ENCODE measurements at places on chromosomes 2 and 18. TPM values are rescaled to one million over a fixed set of nuclear protein-coding genes. Genes with fewer than 3 reads are reported as not detected.

DNA sequence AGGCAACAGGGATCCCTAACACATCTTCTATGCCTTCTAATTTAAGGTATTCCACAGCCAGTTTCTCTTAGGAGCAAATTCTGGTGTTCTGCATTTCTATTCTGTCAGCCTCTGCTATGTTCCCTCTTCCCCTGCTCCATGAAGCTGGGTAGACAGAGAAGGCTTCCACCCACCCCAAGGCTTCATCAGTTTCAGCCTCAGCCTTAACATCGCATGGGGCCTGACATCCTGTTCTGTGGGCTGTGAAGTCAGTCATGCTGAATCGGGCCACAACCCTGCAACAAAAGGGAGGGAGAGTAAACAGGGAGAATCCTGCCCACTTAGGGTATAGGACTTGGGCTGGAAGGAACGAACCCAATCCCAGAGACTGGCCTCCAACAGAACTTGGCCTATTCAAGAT is 70.6 kb upstream of the PPM1B start:
- DNase-seq, result no peak

PRKAG3 gene
- total RNA-seq, result not detected

DNA sequence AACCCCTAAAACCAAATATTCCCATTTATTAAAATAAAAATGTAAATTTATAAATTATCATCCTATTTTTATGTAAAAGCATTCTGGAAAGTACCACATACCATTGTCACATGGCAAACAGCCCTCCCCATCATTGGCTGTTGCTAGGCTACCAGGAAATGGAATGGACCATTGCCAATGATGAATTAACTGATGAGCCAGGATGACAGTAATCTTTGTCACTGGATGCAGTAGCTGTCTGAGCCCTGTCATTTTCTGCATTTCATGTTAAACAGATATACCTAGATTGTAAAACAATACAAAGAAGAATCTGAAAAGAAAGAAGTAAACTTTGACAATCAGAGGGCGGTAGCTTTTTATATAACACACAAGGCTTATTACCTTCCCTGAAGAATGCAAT is 641.4 kb downstream of the BCL11A start:
- DNase-seq, result no peak

DSC3 gene
- 193 TPM for total RNA-seq

GRCh38 chr2:34102339-34102738 is 503.2 kb upstream of the FAM98A start:
- DNase-seq, result peak; percentile 91

GRCh38 chr2:217980036-217980435 is 22.8 kb downstream of the TNS1 start:
- no peak for DNase-seq

DNA sequence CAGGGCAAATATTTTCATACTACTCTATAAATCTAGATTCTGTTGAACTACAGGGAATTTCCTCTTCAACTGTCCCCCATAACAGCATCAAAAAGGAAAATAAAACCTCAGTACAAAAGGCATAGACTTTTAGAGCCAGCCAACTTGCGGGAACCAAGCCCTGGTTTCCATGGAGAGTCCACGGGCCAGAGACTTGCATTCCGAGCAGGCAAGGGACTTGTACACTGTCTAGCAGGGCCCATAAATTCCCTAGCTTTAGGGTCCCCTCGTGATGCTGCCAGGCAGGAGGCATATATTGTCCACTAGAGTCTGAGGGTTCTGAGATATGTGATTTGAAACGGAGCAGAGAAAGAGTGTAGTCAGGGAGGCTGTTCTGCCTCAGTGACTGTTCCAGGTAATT is 153.1 kb upstream of the SLC14A2 start:
- no peak for DNase-seq

FAM161A gene
- total RNA-seq, result 0.90 TPM

GRCh38 chr2:33195891-33196290 is 249.1 kb downstream of the LTBP1 start:
- no peak for DNase-seq

GRCh38 chr2:178829299-178829960 is 22.2 kb upstream of the TTN start:
- DNase-seq, result no peak

DNA sequence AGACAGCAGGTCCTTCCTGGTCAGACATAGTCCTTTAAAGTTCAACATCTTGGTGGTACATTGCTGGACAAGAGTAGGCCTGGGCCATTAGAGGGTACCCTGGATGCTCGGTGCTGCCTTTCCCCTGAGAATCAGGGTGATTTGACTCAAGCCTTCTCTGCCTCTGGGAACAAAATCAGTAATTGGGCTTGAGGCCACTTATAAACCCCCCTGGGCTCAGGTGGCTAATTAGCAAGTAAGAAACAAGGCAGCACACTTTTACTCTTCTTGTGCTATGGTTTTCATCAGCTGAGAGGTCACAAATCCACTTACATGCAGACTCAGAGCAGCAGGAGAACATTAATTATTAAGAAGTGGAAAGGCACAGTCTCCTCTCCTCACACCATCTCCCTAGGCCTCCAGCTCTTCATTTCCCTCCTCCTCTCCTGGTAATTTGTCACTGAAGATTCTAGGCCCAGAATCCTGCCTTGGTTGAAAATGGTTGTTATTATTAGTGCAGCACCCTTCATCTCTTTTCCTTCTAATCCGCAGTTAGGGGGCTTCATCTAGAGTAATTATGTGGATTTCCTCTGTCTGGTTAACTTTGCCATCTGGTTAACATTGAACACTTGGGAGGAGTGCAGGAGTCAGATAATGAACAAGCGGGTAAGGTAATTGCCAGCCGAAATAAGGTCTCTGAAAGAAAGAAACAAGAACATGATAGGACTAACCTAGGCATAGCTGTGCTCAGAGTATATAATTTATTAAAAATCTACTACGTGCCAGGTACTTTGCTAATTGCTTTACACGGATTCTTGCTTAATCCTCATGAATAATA is 29.7 kb upstream of the CASP10 start:
- no peak for DNase-seq

Measured in bronchial epithelial cell (primary cell).